ENCODE measurements at places on chromosomes 16 and 17. TPM values are rescaled to one million over a fixed set of nuclear protein-coding genes. Genes with fewer than 3 reads are reported as not detected.

DNA sequence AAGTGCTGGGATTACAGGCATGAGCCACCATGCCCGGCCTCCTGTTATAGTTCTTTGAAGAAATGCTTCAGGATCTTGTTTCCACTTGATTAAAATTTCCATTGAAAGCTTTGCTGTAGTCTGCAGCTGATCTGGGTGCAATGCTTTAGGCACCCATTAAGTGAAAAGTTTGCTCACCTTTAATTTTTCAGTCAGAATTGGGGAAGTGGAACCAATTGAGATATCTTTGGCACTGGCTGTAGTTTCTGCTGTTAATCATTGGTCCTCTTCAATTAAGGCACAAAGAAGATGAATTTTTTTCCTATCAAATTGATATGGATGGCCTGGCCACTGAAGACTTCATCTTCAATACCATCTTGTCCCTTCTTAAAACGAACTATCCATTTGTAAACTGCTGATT lies 336.1 kb upstream of the TBX2 start:
- no peaks in the 10 kb centered on the region for H3K27me3 ChIP-seq
- H3K4me1 ChIP-seq: peaks cover 12% of the 10 kb centered on the region
- H3K4me3 ChIP-seq: no peak overlapping the region
- DNase-seq: no peak
- no peaks in the 10 kb centered on the region for H3K36me3 ChIP-seq

- H3K4me1 ChIP-seq: peaks cover 31% of the 10 kb centered on the region
- no peaks in the 10 kb centered on the region for H3K36me3 ChIP-seq
- no peaks in the 10 kb centered on the region for H3K27me3 ChIP-seq
- peak overlapping the region; percentile 27 for H3K4me3 ChIP-seq
- no peak for DNase-seq
Measured at GRCh38 chr17:27339836-27340550, 46.1 kb downstream of the WSB1 start.

DNA sequence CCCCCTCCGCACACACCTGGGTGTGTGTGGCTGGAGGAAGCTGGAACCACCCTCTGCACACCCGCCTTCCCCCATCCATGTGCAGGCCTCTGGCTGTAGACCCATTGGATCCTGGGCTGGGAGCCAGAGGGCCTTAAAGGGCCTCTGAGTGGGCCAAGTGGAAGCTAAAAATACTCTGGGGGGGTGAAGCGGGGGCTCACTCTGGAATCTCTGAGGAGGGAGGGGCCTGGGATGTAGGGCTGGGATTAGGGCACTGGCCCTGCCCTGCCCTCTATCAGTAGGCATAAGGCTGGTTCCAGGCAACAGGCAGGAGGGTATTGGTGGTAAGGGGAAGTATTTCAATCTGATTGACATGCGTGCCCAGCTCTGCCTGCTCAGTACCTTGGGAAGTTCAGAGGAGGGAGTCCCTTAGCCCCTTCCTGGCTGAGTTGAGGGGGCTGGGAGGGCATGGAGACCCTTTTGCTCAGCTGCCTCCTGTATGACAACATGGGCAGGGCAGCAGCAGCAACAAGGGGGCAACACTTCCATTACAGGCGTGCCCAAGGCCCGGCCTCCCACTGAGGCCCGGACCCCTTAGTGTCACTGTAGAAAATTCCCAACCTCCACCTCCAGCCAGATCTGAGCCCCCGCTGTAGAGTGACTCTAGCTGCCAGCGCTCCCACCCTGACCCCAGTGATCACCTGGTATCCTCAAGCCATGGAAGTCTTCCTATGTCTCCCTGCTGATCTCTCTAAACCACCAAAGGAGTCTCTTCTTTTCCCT lies 5.2 kb downstream of the ITGA3 start:
- no peak for DNase-seq
- H3K27ac ChIP-seq: no peak overlapping the region
- no peak overlapping the region for H3K4me3 ChIP-seq

GRCh38 chr17:35812456-35812855 lies 3.2 kb downstream of the TAF15 start:
- DNase-seq: no peak
- H3K4me1 ChIP-seq: peaks cover 45% of the 10 kb centered on the region
- H3K4me3 ChIP-seq: no peak overlapping the region
- peaks cover 18% of the 10 kb centered on the region for H3K36me3 ChIP-seq
- H3K27ac ChIP-seq: no peak overlapping the region
- H3K27me3 ChIP-seq: no peaks in the 10 kb centered on the region

GRCh38 chr16:31138621-31139578 lies 3.4 kb upstream of the PRSS8 start:
- no peak overlapping the region for H3K4me3 ChIP-seq
- H3K4me1 ChIP-seq: peaks cover 10% of the 10 kb centered on the region
- peak; percentile 44 for DNase-seq
- H3K36me3 ChIP-seq: no peaks in the 10 kb centered on the region

GRCh38 chr17:58531122-58531521 lies 16.7 kb upstream of the MTMR4 start:
- peaks cover 25% of the 10 kb centered on the region for H3K27me3 ChIP-seq
- peak overlapping the region; percentile 30 for H3K4me3 ChIP-seq
- no peak for DNase-seq
- H3K4me1 ChIP-seq: no peaks in the 10 kb centered on the region

DNA sequence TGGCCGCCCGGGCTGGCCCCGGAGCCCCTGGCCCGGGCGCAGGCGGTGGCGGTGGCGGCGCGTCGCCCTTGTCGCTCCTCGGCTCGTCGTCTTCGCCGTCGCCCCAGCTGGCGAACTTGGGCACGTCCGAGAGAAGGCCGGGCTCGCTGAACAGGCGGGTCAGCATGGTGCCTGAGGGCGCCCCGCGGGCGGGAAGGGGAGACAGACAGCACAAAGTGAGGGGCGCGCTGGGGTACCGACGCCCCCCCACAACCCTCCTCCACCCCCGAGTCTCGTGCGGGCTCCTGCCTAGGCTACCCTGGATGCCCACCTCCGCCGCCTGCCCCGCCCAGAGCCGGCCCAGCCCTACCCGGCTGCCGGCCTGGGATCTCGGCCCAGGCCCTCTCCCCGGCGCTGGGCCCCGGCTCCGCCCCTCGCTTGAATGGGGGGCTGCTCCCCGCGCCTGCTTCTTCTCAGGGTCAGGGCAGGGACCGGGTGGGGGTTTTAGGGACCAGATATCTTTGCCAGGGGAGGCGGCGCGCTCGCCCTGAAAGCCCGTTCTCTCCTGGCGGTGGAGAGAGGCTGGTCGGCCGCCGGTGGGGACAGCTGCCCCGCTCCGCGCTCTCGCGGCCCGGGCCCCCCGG lies 1.2 kb downstream of the NEUROD2 start:
- no peak overlapping the region for H3K4me3 ChIP-seq
- no peak for DNase-seq
- no peaks in the 10 kb centered on the region for H3K36me3 ChIP-seq

Gene TEKT3
- total RNA-seq: 0.57 TPM

Gene DLX4
- 0.45 TPM for total RNA-seq
